ENCODE measurements at places on chromosomes 2 and 18.

GRCh38 chr2:219820767-219821166, 193.3 kb downstream of the SLC4A3 start:
- no peak for DNase-seq

- no peak for DNase-seq
Measured at GRCh38 chr2:105739944-105740530, 4.7 kb upstream of the NCK2 start.

DNA sequence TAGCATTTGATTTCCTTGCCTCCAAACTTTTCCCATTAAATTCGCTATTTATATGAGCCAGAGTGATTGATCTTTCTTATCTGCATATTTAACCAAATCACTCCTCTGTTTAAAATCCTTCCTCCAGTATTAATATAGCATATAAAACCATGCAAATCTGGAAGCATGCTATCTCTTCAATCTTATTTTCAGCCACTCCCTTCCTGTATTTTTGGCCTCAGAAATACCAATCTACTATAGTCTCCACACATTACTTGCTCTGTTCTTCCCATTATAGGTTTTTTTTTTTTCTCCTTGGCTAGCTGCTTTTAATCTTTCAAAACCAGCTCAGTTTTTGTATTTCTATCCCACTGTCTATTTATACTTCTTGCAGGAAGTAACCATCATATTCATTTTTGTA, 19.1 kb downstream of the MAP2 start:
- DNase-seq, result no peak

DNA sequence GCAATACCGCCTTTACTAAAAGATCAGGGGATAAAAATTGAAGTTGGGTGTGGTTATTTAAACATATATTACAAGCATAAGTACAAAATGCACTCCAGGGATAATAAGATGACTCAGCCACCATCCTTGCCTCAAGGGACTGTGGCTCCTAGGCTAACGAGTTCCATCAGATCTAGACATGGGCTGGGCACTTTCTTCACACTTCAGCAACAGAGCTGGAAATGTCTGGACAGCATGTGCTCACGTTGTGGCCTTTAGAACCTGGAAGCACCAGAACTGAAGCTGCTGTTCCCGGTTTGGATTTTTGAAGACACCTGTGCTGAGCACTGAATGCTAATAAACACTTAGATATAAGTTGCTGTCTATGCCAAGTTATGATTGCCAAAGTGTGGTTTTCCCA, 384.2 kb upstream of the SALL3 start:
- DNase-seq, result no peak

DNA sequence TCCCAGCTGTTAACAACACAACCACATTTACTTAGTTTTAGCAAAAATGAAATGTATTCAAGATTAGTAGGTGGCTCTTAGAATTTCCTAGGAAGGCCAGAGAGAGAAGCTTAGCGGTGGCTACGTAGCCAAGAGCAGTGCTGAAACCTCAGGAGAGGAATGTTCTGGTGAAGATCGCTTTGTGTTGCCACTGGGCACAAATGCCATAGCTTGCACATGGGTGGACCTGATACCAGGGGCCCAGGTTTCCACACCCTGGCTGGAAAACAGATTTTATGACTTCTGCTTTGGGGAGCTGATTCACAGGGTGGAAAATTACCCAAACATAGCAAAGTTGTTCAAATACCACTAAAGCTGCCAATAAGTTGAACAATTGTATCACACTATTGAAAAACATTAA, 43.4 kb downstream of the THUMPD2 start:
- no peak for DNase-seq

GRCh38 chr2:218169757-218170546, 3.2 kb upstream of the CXCR1 start:
- DNase-seq, result no peak

DNA sequence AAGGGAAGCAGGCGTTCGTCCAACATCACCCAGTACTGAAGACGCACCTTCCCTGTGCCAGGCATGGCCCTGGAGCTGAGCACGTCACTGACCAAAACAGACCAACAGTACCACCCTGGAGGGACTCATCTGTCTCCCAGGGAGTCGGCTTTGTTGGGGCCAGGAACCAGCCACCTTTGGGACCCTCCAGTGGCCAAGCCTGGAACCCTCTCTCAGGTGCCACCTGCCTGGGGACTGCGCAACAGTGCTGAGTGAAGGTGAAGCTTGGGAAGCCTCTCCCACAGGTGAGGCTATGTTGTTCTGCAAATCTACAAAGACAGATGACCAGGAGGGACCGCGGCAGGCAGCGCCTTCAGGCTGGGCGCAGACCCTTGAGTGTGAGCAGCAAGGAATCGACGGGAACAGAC, 91.4 kb upstream of the OTOS start:
- no peak for DNase-seq

GRCh38 chr18:34957119-34957863, 83.9 kb upstream of the MAPRE2 start:
- no peak for DNase-seq

GRCh38 chr2:64177315-64177714, 33.1 kb upstream of the PELI1 start:
- DNase-seq, result no peak

GRCh38 chr2:205177546-205177945, 504.8 kb upstream of the NRP2 start:
- no peak for DNase-seq

DNA sequence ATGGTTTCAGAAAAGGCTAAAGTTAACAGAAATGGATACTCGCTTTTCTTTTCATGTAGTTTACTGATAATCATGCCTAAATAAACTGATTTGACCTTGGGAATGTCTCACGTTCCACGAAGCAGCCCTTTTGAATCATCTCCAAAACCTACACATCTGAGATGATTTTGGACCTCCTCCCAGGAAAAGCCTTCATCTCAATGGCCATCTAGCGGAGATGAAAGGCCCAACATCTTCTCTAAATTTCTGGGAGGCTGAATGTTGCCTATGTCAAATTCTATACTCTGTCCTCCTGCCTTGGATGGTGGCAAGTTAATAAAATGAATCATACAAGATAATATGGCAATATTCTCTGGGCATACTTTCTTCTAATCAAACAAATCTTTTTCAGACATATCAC, 448.5 kb downstream of the ZEB2 start:
- DNase-seq, result no peak

GRCh38 chr18:46636040-46636630, 20.9 kb downstream of the LOXHD1 start:
- no peak for DNase-seq

All from muscle of arm (tissue), 14 donors.